Uterine smooth muscle cell (primary cell): ENCODE measurements at places on chromosomes 16 and 17. TPM values are rescaled to one million over a fixed set of nuclear protein-coding genes. Genes with fewer than 3 reads are reported as not detected.

Gene NPIPB9
- total RNA-seq: 4.1 and 4.3 TPM in 2 replicates

Gene CACNG3
- total RNA-seq: not detected in 2 replicates

Gene TNK1
- under 0.01 and 0.66 TPM in 2 replicates for total RNA-seq

Gene FASN
- total RNA-seq: 234 and 261 TPM in 2 replicates

Gene MT1M
- total RNA-seq: 0.50 and 1.8 TPM in 2 replicates

Gene C16orf89
- 0.12 and 0.22 TPM in 2 replicates for total RNA-seq

Gene FBXW10
- under 0.01 and 0.12 TPM in 2 replicates for total RNA-seq

Gene PIPOX
- total RNA-seq: 1.1 and 2.7 TPM in 2 replicates

Gene ZNF319
- 2.8 and 3.1 TPM in 2 replicates for total RNA-seq

Gene CHRNE
- total RNA-seq: 0.11 and 0.62 TPM in 2 replicates

Gene RABEP1
- 77.2 and 90.4 TPM in 2 replicates for total RNA-seq

Gene DOC2A
- total RNA-seq: 0.22 and 0.62 TPM in 2 replicates

Gene SEZ6
- not detected in 2 replicates for total RNA-seq

Gene SPNS2
- total RNA-seq: 0.11 TPM in 1 of 2 replicates, not detected in the other
